ENCODE measurements at places on chromosomes 16 and 17. TPM values are rescaled to one million over a fixed set of nuclear protein-coding genes. Genes with fewer than 3 reads are reported as not detected.

Gene BRICD5
- total RNA-seq = 1.1 TPM

Gene XAF1
- 42.6 TPM for total RNA-seq

Gene KIF2B
- total RNA-seq = not detected

Gene AATK
- total RNA-seq = 0.32 TPM

Gene MYL4
- total RNA-seq = not detected

Gene ITGAD
- not detected for total RNA-seq

Gene TM4SF5
- total RNA-seq = not detected

Gene FBXO39
- 0.09 TPM for total RNA-seq

Gene FKBP10
- 276 TPM for total RNA-seq

Gene TBC1D10B
- 25.2 TPM for total RNA-seq

Gene CPNE7
- total RNA-seq = 9.2 TPM

Gene SOCS3
- 62.7 TPM for total RNA-seq

Gene PDE6G
- not detected for total RNA-seq

Gene IRF8
- not detected for total RNA-seq

Gene IL17C
- not detected for total RNA-seq

Gene ZNF771
- 13.6 TPM for total RNA-seq

Gene TBC1D3D
- total RNA-seq = 0.16 TPM

Gene KRTAP17-1
- not detected for total RNA-seq

Gene PSMC3IP
- 2.1 TPM for total RNA-seq

Gene HAS3
- total RNA-seq = 0.69 TPM

Gene IRX6
- not detected for total RNA-seq

Gene RAMP2
- total RNA-seq = not detected

Gene TNP2
- not detected for total RNA-seq

Gene WFDC1
- total RNA-seq = 0.17 TPM

Gene RND2
- total RNA-seq = 0.60 TPM

Gene CIBAR2
- not detected for total RNA-seq

Gene C16orf89
- total RNA-seq = 2.5 TPM

Gene PIGQ
- 16.7 TPM for total RNA-seq

Gene ARL6IP1
- total RNA-seq = 193 TPM

Gene SLC13A5
- total RNA-seq = not detected

Measured in bronchial smooth muscle cell (primary cell).